ENCODE measurements at places on chromosomes 5 and 9.

- no peak for DNase-seq
Measured at GRCh38 chr9:114452219-114453165, 52.8 kb downstream of the WHRN start.

- DNase-seq = no peak
Measured at GRCh38 chr9:107703651-107704050, 214.1 kb upstream of the KLF4 start.

GRCh38 chr5:9483243-9483642 is 62.6 kb downstream of the SEMA5A start:
- DNase-seq = no peak

- no peak for DNase-seq
Measured at GRCh38 chr9:127491516-127491915, 40.2 kb downstream of the LRSAM1 start.

- DNase-seq = no peak
Measured at GRCh38 chr9:33320230-33320567, 29.9 kb downstream of the NFX1 start.

DNA sequence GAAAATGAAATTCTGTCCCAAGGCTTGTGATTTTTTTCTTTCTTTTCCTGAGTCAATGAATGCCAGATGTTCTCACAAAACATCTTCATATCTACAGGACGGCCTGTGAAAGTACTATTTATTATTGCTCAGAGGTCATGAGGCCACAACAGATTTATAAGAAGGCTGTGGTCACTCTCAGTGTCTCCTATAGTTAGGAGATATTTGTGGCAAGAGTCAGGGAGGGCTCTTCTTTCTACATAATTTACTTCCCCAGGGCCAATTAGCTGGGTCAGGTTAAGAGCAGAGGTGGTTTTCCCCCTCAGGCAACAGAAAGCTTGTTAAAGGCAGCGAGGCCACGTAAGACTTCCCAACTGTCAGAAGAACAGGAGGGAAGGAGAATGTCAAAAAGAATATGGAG is 248.7 kb downstream of the SLIT3 start:
- DNase-seq = no peak

- no peak for DNase-seq
Measured at GRCh38 chr5:173793648-173794548, 94.3 kb upstream of the CPEB4 start.

GRCh38 chr9:91036356-91036755 is 234.7 kb downstream of the SYK start:
- no peak for DNase-seq

DNA sequence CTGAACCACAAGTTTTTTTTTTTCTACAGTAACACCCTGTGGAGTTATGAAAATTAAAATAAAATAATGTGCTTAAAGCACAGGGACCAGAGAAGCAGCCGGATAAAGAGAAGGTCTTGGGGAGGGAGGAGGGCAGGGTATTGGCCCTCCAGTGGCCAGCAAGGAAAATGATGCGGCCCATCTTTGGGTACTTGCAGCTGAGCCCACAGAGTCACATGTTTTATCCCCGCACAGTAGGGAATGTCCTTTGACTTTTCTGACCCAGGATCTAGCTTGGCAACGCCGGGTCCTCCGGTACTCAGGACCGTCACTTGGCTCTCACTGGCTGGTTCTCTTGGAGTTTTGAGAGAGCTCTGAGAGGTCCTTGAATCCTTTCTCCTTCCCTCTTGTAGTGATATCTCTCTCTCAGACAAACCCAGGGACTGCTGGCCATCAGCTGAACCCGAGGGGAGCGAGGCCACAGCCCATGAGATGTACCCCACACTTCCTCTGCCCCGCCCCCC is 35.3 kb upstream of the HSPA9 start:
- DNase-seq = no peak

DNA sequence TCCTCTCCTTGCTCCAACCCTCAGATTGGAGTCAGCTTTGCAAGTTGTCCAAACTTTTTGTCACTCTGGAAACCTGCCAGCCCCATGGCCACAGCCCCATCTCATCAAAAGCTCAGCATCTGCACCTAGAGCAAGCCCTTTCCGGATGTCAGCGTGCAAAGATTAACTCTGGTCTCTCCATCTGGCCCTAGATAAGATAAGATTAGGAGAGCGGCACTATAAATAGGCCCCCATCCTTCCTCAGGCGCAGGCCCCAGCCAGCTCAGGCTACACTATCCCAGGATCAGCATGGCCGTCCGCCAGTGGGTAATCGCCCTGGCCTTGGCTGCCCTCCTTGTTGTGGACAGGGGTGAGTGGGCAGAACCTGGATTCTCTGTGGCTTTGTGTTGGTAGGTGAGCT is at the start of gene SPINK4:
SPINK4 (plus strand) TSS at position 247 of the 400 bp plus-strand sequence; CDS start at position 289, 42 bp downstream.
- no peak for DNase-seq

- DNase-seq = no peak
Measured at GRCh38 chr5:12896086-12896485, 991.8 kb upstream of the CTNND2 start.

DNA sequence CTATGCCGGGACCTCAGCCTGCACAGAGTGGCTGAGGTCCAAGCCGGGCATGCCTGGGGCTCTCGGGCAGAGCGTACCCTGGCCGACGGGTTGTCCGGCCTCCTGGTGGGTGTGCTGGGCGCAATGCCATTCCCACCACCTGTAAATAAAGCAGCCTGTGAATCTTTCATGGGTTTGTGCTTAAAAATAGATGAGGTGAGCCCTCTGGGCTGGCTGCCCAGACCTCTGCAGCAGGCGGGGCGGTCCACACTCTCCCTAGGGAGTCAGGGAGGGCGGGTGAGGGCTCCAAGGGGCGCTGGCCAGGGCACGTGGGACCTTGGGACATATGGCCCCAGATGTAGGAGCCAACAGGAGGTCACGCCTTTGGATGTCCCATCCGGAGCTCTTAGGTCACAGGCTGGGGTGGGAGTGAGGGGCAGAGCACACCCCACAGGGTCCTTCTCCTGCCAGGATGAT is 3.6 kb upstream of the AGPAT2 start:
- no peak for DNase-seq

GRCh38 chr5:11048760-11049159 is 287.7 kb upstream of the DAP start:
- no peak for DNase-seq

GRCh38 chr5:9596824-9597223 is 33.3 kb downstream of the TAS2R1 start:
- no peak for DNase-seq

DNA sequence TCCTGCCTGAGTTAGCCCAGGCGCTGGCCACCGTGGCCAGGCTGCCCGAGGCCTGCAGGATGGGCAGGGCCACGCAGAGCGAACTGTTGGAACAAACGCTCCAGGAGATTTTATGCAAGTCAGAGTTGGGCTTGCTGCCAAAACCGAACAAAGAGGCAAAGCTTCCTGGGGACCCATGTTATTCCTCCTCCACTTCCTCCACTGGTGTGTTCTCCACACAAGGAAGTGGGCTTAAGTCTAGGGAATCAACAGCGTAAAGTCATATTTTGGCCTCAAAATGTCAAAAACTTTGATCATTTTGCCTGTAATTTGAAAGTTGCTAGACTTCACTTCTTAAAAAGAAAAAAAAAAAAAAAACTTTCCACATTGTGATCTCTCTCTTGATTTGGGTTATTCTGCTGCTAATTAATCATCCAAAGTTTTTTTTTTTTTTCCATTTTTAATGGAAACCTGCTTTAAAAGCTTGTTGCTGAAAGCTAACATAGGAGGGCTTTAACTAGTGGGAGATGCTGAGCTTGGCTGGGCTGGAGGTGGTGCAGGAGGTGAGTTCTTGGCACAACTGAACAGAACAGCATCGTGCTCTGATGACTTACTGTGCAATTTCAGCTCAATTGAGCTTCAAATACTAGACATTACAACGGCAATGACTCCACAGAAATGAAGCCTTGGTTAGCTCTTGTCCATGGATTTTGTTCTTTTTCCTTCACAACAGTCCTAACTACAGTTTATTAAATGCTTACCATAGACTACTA is 73.0 kb downstream of the PTPDC1 start:
- DNase-seq = no peak

DNA sequence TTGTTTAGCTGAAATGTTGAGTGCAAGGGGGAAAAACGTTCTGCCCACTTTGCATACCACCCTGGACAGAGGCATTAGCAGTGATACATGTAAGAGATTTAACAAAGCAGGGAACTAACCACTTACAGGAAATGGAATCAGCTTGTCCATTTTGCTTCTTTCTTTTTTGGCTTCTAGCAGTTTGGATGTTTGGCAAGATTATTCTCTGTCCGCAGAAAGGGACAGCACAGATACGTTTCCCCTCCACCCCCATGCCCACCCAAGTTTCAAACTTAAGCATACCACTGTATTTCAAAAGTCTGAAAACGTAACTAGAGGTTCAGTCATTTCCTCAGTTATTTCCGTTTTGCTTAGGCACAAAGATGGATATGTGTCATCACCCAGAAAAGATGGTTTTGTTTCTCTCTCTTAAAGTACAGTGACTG is 118.4 kb downstream of the GDNF start:
- no peak for DNase-seq

- DNase-seq = no peak
Measured at GRCh38 chr5:124655251-124655917, 91.1 kb downstream of the ZNF608 start.

GRCh38 chr9:115142517-115143270 is 24.7 kb upstream of the TNC start:
- DNase-seq = no peak

DNA sequence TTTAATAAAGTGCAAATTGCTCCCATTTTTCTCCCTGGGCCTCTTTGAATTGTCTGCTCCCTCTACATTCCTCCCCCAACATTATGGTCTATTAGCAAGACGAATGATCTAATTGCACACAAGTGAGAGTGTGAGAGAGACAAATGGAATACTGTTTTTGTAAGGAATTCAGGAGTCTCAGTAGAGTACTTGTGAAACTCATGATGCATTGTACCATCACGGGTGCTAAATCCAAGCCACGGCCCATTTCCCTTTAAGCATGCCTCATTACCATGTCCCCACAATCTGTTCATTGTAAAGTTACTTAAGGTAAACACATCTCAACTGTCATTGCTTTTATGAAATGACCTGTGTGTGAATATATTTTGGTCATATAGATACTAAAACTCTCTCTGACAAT is 62.8 kb downstream of the CD180 start:
- DNase-seq = no peak

GRCh38 chr5:140546851-140547507 is 483 bp upstream of the EIF4EBP3 start:
- no peak for DNase-seq

DNA sequence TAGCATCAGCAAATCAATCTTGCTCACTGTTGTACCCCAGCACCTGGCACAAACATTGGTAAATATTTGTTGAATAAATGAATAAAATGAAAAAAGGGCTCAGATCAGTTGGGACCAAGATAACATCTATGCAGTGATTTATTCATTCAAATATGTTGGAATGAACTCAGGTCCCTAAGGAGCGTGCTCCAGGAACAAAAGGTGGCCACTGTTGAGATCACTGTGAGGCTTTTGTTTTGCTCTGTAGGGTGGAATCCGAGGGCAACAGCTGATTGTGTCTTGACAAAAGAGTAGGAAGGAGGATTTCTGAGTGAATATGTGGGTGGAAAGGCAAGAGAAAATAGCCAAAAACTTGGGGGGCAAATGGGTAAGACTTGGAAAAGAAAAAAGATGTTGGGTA is 89.7 kb downstream of the PPP2R2B start:
- DNase-seq = no peak

DNA sequence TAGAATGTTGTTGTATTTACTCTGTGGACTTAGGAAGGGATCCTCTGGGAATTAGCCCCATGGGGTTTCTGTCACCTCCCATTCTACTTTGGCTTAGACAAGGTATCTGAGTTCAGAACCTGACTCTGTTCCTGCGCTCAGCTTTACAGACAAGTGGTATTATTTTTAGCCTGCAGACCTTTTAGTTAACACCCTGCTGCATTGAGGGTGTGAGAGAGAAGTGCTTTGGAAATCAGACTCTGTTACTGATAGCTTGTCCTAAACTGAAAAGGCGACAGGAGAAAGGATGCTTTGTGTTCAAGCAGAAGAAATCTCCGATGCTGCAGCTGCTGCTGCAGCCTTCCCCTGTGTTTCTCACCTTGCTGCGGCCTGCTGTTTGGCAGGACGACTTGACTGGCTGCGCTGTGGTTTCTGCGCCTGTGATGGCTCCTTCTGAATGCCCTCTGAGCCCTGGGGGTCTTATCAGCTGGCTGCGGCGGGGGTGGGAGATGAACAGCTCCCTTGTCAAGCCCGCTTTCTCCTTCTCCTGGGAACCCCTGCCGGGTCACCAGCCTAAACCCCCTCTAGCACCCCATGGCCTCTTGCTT is 61.9 kb downstream of the PGM5 start:
- no peak for DNase-seq

DNA sequence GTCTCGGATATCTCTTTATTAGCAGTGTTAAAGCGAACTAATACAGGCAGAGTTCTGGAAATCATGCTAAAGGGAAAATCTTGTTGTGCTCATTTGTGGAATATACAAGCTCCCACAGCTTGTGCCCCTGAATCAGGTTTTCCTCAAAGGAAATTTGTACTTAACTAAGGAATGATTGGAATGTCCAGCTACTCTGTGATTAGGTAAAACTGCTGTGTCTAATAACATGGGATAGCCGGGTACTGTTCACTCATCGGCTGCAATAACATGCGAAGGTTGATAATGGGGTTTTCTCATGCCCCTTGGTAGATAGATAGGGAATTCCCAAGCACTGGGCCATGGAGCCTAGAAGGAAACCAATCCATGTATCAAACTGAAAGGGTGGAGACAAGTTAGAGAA is 306.7 kb downstream of the NR2F1-AS1 start:
- DNase-seq = no peak

DNA sequence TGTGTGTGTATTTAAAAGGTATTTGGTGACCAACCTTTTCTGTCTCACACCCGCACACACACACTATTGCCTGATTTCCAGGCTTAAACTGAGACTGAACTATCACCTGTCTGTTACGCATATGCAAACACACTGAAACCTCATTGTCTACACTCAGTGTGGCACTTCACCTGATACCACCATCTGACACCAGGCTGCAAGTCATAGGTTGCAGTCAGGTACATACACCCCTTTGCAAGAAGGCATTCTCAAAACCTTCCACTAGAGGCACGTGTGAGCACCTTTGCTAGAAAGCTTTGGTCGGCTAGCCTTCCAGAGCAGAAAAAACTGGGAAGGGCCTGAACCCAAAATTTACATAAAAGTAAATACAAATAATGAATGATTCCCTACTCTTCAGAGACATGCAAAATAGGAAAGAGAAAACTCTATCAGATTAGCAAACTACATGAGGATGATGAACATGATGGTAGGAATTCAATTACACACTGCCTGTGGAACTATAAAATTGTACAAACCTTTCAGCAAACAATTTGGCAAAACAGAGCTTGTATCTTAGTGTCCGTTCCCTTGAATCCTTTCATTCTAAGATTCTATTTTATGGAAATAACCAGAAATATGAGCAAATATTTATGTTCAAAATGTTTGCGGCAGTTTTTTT is 5.9 kb upstream of the FOXD1 start:
- no peak for DNase-seq

- no peak for DNase-seq
Measured at GRCh38 chr9:13731637-13732036, 452.1 kb upstream of the MPDZ start.

- DNase-seq = no peak
Measured at GRCh38 chr9:121985792-121986494, 107.2 kb downstream of the TTLL11 start.

- DNase-seq = no peak
Measured at GRCh38 chr5:131254741-131255140, 9.1 kb upstream of the CDC42SE2 start.

GRCh38 chr9:131815970-131816873 is 76.3 kb upstream of the RAPGEF1 start:
- no peak for DNase-seq

Data from activated effector memory CD4-positive, alpha-beta T cell treated with Interleukin-2 at 50 U/mL for 16 hours (primary cell).